ENCODE measurements at places on chromosomes 1 and 21.
A peak's percentile ranks its signal among the peaks of the same experiment; 100 is the strongest.

DNA sequence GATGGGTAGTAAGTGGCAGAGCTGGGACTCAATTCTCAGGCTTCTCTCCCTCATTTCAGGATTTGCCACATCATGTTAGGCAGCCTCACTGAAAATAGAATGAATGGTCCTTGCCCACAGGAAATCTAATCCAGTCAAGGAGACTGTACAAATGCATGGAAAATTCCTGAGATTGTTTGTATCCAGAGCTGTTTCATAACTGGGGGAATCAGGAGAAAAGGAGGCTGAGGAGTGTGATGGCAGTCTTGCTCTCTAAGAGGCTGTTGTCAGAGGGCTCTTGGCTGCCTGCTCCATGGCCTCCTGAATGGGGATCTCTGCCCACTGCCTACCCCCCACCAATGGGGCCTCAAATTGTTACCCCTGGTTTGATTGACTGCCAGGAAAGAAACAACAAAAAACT lies 141.9 kb upstream of the TNR start:
- no peak overlapping the region for H3K4me3 ChIP-seq
- no peak for DNase-seq
- no peaks in the 10 kb centered on the region for H3K27me3 ChIP-seq
- H3K36me3 ChIP-seq = no peaks in the 10 kb centered on the region

DNA sequence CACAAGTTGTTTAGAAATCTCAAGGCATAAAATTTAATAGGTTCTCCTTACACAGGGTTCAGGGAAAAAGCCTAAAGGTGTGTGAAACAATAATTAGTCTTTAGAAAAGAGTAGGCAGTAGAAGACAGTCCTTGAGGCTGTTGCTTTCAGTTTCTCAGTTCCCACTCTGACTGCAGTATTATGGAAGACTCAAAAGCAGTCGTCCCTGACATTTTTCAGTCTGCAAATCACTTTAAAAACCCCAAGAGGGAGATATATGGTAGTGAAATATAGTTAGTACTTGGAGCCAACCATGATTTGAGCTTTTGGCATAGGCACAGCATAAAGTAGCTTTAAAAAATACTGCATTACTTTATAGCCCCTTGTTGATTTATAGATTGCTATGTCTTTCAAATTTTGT lies 299.7 kb downstream of the OLFM3 start:
- no peaks in the 10 kb centered on the region for H3K4me1 ChIP-seq
- no peak overlapping the region for H3K4me3 ChIP-seq
- H3K27me3 ChIP-seq = no peaks in the 10 kb centered on the region
- H3K36me3 ChIP-seq = no peaks in the 10 kb centered on the region

- H3K4me1 ChIP-seq = no peaks in the 10 kb centered on the region
- no peak for DNase-seq
- H3K36me3 ChIP-seq = no peaks in the 10 kb centered on the region
- no peak overlapping the region for H3K4me3 ChIP-seq
- no peaks in the 10 kb centered on the region for H3K27me3 ChIP-seq
Measured at GRCh38 chr1:87388411-87388810, 59.7 kb downstream of the LMO4 start.

- H3K4me1 ChIP-seq = no peaks in the 10 kb centered on the region
- peak; percentile 6 for DNase-seq
- H3K27me3 ChIP-seq = no peaks in the 10 kb centered on the region
- H3K27ac ChIP-seq = no peak overlapping the region
- no peaks in the 10 kb centered on the region for H3K36me3 ChIP-seq
- no peak overlapping the region for H3K4me3 ChIP-seq
Measured at GRCh38 chr1:207404849-207405525, 49.1 kb upstream of the CR2 start.

GRCh38 chr1:74693473-74693872 lies 19.9 kb upstream of the ERICH3 start:
- no peak overlapping the region for H3K4me3 ChIP-seq
- no peaks in the 10 kb centered on the region for H3K4me1 ChIP-seq
- H3K27ac ChIP-seq = no peak overlapping the region
- no peaks in the 10 kb centered on the region for H3K27me3 ChIP-seq
- no peaks in the 10 kb centered on the region for H3K36me3 ChIP-seq

- H3K36me3 ChIP-seq = no peaks in the 10 kb centered on the region
- no peak overlapping the region for H3K27ac ChIP-seq
- no peaks in the 10 kb centered on the region for H3K27me3 ChIP-seq
- no peak overlapping the region for H3K4me3 ChIP-seq
- H3K4me1 ChIP-seq = no peaks in the 10 kb centered on the region
Measured at GRCh38 chr1:167789501-167789900, 67.7 kb downstream of the MPZL1 start.

GRCh38 chr1:245207056-245207638 lies 52.4 kb downstream of the KIF26B start:
- H3K27ac ChIP-seq = no peak overlapping the region
- H3K36me3 ChIP-seq = no peaks in the 10 kb centered on the region
- no peaks in the 10 kb centered on the region for H3K4me1 ChIP-seq

DNA sequence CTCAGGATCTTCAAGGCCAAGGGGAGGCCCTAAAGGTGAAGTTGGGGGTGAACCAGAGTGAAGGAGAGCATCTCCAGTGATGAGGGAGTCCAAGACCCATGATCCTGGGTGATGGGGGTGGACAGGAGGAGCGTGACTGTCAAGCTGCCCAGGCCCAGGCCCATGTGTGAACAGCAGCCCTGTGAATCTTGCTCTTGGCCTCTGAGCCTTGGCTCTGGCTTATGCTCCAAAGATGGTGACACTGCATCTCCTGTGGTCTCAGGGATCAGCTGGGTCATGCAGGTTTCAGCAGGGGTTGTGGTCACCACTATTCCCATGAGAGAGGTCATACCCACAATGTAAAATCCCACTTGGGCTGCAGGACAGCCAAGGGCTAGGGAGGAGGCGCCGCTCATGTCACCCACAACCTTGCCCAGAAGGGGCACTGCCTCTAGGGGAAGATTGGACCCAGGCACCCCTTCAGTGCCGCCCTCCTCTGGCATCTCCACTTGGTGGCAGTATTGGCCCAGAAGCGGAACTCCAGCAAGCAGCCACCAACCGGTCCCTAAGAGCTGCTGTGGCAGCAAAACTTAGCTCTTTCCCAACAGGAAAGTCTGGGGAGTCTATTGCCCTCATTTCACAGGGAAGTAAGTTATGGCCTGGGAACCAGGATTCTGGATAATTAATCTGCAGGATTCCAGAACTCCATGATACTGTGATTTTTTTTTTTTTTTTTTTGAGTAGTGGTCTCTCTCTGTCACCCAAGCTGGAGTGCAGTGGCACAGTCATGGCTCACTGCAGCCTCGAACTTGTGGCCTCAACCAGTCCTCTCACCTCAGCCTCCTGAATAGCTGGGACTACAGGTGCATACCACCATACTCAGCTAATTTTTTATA lies 7.5 kb upstream of the WNT3A start:
- no peaks in the 10 kb centered on the region for H3K4me1 ChIP-seq
- peak; percentile 70 for DNase-seq
- no peaks in the 10 kb centered on the region for H3K36me3 ChIP-seq
- H3K4me3 ChIP-seq = no peak overlapping the region

- no peak overlapping the region for H3K4me3 ChIP-seq
- no peak overlapping the region for H3K27ac ChIP-seq
- peaks cover 28% of the 10 kb centered on the region for H3K4me1 ChIP-seq
- H3K27me3 ChIP-seq = no peaks in the 10 kb centered on the region
Measured at GRCh38 chr1:229553621-229554130, 4.8 kb downstream of the ABCB10 start.

DNA sequence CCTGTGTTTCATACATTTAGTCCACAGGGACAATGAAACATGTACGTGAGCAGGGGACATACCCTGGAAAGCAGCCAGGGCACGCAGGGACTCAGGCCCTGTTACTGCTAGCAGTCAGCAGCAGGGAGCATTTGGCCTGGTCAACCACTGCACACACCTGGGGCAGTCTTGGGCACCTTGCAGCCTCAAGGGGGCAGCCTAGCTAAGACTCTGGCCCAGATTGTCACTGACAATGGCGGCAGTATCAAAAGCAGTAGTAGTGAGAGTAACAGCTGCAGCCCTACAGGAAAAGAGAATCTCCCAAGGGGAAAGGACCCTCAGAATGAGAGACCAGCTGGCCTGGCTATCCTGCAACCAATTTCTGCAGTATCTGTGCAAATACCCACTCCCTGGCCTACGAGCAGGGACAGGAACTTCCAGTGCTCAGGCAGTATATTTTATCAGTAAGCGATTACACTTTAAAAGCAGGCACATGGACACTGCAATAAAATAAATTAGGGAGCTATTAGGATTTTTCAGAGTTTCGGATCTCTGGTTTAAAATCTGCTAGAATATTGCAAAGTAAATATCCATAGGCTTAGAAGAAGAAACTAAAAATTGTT lies 475.6 kb downstream of the LTN1 start:
- no peaks in the 10 kb centered on the region for H3K27me3 ChIP-seq
- peaks cover 2% of the 10 kb centered on the region for H3K4me1 ChIP-seq
- H3K4me3 ChIP-seq = no peak overlapping the region
- H3K27ac ChIP-seq = no peak overlapping the region

GRCh38 chr1:94827434-94827833 lies 7.3 kb downstream of the SLC44A3 start:
- no peak overlapping the region for H3K4me3 ChIP-seq
- no peaks in the 10 kb centered on the region for H3K4me1 ChIP-seq
- H3K27ac ChIP-seq = no peak overlapping the region
- peaks cover 6% of the 10 kb centered on the region for H3K27me3 ChIP-seq

DNA sequence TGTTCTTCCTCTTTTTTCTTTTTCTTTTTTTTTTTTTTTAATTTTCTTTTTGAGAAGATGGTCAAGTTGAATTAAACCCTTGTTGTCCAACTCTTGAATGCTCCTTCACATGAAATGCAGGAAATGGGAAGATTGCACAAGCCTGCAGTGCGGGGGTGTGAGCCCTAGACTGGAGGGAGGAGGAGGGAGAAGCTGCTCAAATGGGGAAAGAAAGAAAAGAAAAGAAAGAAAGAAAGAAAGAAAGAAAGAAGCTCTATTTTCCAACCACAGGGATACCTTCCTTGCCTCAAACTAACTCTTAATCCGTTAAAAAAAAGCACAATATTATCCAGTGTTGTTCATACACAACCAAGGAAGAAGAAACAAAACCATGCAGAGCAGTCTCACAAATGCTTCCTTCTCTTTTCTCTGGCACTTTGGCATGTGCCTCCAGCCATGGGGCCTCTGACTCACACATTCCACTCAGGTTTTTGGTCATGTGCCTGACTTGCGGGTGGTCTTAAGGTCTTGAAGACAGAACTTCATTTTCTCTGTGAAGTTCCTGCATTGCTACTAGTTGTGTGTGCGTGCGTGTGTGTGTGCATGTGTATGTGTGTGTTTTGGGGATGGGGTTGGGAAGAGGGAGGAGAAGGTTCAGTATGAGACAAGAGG lies 276.1 kb downstream of the RPS6KC1 start:
- no peaks in the 10 kb centered on the region for H3K4me1 ChIP-seq
- H3K27me3 ChIP-seq = peaks cover 13% of the 10 kb centered on the region
- H3K27ac ChIP-seq = no peak overlapping the region
- H3K4me3 ChIP-seq = no peak overlapping the region
- no peaks in the 10 kb centered on the region for H3K36me3 ChIP-seq

DNA sequence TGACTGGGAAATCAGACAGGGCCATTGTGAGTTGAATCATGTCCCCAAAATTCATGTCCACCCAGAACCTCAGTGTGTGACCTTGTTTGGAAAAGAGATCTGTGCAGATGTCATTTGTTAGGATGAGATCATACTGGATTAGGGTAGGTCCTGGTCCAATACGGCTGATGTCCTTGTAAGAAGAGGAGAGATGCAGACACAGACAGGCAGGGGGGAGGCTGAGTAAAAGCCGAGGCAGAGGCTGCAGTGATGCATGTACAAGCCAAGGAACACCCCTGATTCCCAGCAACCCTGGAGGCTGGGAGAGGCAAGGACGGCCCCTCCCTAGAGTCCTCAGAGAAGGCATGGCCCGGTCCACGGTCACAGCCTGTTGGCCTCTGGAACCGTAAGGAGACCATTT lies 15.9 kb upstream of the NPPB start:
- no peak overlapping the region for H3K27ac ChIP-seq
- H3K4me3 ChIP-seq = no peak overlapping the region
- peaks cover 56% of the 10 kb centered on the region for H3K27me3 ChIP-seq
- DNase-seq = no peak
- no peaks in the 10 kb centered on the region for H3K4me1 ChIP-seq
